Activated CD8-positive, alpha-beta T cell treated with anti-CD3 and anti-CD28 coated beads for 36 hours (primary cell): ENCODE measurements at places on chromosomes 5 and 9. TPM values are rescaled to one million over a fixed set of nuclear protein-coding genes. Genes with fewer than 3 reads are reported as not detected.

The NKD2 gene
- 1.5 TPM for total RNA-seq

The MYOT gene
- total RNA-seq, result not detected

The SEMA6A gene
- not detected for total RNA-seq

The GPBP1 gene
- total RNA-seq, result 88.5 TPM

The PPP6C gene
- total RNA-seq, result 43.1 TPM

The SPATA31A3 gene
- not detected for total RNA-seq

The SPINK6 gene
- total RNA-seq, result not detected

The F2RL2 gene
- not detected for total RNA-seq

The RNF208 gene
- total RNA-seq, result 10.4 TPM

The PALM2AKAP2 gene
- not detected for total RNA-seq

The PKN3 gene
- total RNA-seq, result 10.7 TPM

The IL3 gene
- 0.98 TPM for total RNA-seq

The LHX3 gene
- not detected for total RNA-seq

The PIP5K1B gene
- total RNA-seq, result 0.98 TPM

The ZNF658 gene
- total RNA-seq, result 1.6 TPM

The NR4A3 gene
- 113 TPM for total RNA-seq

The CNTRL gene
- 69.8 TPM for total RNA-seq

The CEL gene
- 3.0 TPM for total RNA-seq

The PCDHA4 gene
- total RNA-seq, result not detected

The GPR21 gene
- total RNA-seq, result 0.45 TPM
